GM12878 (cell line): ENCODE measurements at places on chromosomes 6 and 20. TPM values are rescaled to one million over a fixed set of nuclear protein-coding genes. Genes with fewer than 3 reads are reported as not detected.
A peak's percentile ranks its signal among the peaks of the same experiment; 100 is the strongest.

GRCh38 chr20:48687117-48687800, 140.5 kb downstream of the PREX1 start:
- H3K36me3 ChIP-seq = peaks cover 54% of the 10 kb centered on the region
- no peaks in the 10 kb centered on the region for H3K4me1 ChIP-seq
- no peak overlapping the region for H3K27ac ChIP-seq
- no peak for DNase-seq
- no peak overlapping the region for H3K4me3 ChIP-seq

- DNase-seq = no peak
- H3K4me1 ChIP-seq = peaks cover 9% of the 10 kb centered on the region
- no peaks in the 10 kb centered on the region for H3K36me3 ChIP-seq
Observed at GRCh38 chr6:5667737-5668136, 339.0 kb downstream of the NRN1 start.

DNA sequence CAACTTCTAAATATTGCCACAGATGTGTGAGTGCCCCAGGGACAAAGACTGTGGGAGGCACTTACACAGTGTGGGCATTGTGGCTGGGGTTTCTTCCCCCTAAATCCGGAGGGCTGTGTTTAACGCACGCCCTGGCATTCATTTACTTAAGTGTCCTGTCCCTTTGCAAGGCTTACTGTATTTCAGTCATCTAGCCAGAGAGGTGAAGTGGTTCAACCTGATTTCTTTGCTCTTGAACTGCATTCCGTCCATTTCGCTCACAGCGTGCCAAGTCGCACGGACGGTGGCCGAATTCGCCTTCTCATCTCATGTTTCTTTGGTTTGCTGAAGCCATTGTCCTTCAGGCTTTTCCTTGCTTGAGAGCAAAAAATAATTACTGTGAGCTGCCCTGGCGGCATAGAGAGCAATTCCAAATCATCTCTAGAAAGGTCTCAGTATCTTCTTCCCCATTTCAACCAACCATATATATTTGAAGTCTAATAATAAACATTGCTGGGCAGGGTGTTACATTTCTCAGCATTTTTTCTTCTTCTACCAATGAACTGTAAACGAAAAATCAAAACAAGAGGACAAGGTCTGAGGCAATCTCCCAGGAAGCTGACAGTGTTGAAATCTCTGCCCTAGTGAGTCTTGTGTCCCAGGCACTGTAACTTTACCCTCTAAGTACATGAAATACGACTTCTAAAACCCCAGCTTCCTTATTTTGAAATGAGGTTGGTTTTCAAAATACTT, 16.9 kb downstream of the SYTL3 start:
- no peaks in the 10 kb centered on the region for H3K27me3 ChIP-seq
- no peaks in the 10 kb centered on the region for H3K36me3 ChIP-seq
- peaks cover 11% of the 10 kb centered on the region; the same call in 1 of the 2 replicates for H3K4me1 ChIP-seq
- no peak for DNase-seq
- H3K27ac ChIP-seq = no peak overlapping the region

- DNase-seq = no peak
- no peaks in the 10 kb centered on the region for H3K36me3 ChIP-seq
- H3K4me1 ChIP-seq = no peaks in the 10 kb centered on the region
- no peak overlapping the region for H3K4me3 ChIP-seq
- H3K27ac ChIP-seq = no peak overlapping the region
Observed at GRCh38 chr6:161227004-161227960, 46.6 kb downstream of the AGPAT4 start.

GRCh38 chr6:111406200-111406721, 76.8 kb downstream of the REV3L start:
- H3K36me3 ChIP-seq = peaks cover 24% of the 10 kb centered on the region
- peak; percentile 96 for DNase-seq
- H3K4me1 ChIP-seq = peaks cover 28% of the 10 kb centered on the region
- peak overlapping the region; percentile 59 for H3K27ac ChIP-seq
- H3K4me3 ChIP-seq = no peak overlapping the region

GRCh38 chr6:170111141-170111664, 179.7 kb downstream of the DLL1 start:
- no peak overlapping the region for H3K4me3 ChIP-seq
- H3K27ac ChIP-seq = no peak overlapping the region
- no peak for DNase-seq
- no peaks in the 10 kb centered on the region for H3K4me1 ChIP-seq

DNA sequence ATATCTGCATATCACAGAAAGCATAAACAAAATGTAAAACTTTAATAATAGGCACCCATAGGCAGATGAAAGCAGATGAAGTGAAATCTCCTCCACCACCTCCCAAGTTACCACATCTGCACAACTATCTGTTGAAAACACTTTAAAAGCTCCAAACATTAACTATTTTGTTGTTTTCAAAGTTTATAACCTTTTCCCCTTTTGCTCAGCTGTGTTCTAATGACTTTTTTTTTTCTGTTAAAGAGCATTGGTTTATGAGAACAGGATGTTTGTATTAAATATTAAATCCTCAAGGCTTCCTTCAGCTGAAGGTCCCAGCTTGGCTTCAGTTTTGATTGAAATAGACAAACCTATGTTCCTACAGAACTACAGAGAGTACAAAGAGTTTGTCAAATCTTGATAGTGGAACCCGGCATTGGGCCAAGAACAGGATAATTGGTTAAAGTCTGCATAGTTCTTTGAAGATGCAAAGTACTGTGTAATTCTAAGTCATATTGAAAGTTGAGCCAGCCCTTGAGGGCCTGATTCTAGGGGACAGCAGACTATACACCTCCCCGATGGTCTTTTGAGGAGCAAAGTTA, 255.1 kb upstream of the JAG1 start:
- H3K4me3 ChIP-seq = no peak overlapping the region
- H3K36me3 ChIP-seq = no peaks in the 10 kb centered on the region
- H3K4me1 ChIP-seq = no peaks in the 10 kb centered on the region
- DNase-seq = no peak

DNA sequence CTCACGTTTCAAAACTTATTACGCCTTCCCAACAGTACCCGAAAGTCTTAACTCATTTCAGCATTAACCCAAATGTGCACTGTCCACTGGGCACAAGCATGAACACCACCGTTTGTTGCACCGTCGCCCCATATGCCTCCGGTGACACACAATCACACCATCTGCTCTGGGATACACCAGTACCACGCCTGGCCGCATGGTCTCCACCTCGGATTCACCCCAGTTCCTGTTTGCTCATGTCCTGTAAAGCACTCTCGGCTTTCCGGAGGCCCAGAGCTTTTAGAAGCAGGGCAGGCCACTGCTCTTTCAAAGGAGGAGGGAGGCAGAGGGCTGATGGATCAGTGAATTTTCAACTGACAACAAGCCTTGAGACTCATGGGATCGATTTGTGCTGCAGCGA, 1570.0 kb upstream of the DEFB115 start:
- H3K27me3 ChIP-seq = no peaks in the 10 kb centered on the region
- no peak overlapping the region for H3K4me3 ChIP-seq
- no peaks in the 10 kb centered on the region for H3K36me3 ChIP-seq
- no peak overlapping the region for H3K27ac ChIP-seq
- no peaks in the 10 kb centered on the region for H3K4me1 ChIP-seq

GRCh38 chr6:119683031-119683430, 333.5 kb upstream of the MAN1A1 start:
- H3K27me3 ChIP-seq = no peaks in the 10 kb centered on the region
- no peaks in the 10 kb centered on the region for H3K36me3 ChIP-seq
- DNase-seq = no peak

- H3K4me3 ChIP-seq = no peak overlapping the region
- H3K27me3 ChIP-seq = peaks cover 4% of the 10 kb centered on the region
- H3K36me3 ChIP-seq = no peaks in the 10 kb centered on the region
- no peaks in the 10 kb centered on the region for H3K4me1 ChIP-seq
- no peak for DNase-seq
- no peak overlapping the region for H3K27ac ChIP-seq
Observed at GRCh38 chr6:150139533-150139932, 3.3 kb upstream of the PPP1R14C start.

GRCh38 chr6:15023448-15023847, 222.4 kb upstream of the JARID2 start:
- H3K4me1 ChIP-seq = peaks cover 7% of the 10 kb centered on the region
- no peaks in the 10 kb centered on the region for H3K36me3 ChIP-seq
- no peaks in the 10 kb centered on the region for H3K27me3 ChIP-seq
- peak; percentile 94 for DNase-seq
- H3K27ac ChIP-seq = peak overlapping the region; percentile 64

- no peaks in the 10 kb centered on the region for H3K27me3 ChIP-seq
- no peak overlapping the region for H3K4me3 ChIP-seq
- DNase-seq = no peak
- H3K27ac ChIP-seq = no peak overlapping the region
- H3K36me3 ChIP-seq = no peaks in the 10 kb centered on the region
- H3K4me1 ChIP-seq = no peaks in the 10 kb centered on the region
Observed at GRCh38 chr6:54886932-54887584, 40.5 kb downstream of the FAM83B start.

DNA sequence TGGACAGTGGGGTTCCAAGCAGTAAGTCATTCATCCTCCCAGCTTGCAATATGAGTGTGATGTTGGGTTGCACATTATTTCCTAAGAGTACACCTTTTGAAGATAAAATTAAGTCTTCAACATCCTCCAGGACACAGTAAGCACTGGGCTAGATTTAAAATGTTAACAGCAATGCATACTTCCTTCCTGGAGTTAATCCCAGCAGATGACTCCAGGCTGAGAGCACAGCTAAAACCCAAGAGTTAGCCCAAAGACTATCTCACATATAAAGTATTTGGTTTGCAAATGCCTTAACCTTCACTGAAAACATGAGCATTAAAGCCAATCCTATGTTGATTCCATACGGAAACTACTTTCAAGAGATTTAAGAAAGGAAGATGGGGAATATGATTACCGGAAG, 69.2 kb downstream of the SLC23A2 start:
- H3K27me3 ChIP-seq = no peaks in the 10 kb centered on the region
- no peak for DNase-seq
- no peak overlapping the region for H3K4me3 ChIP-seq
- H3K27ac ChIP-seq = no peak overlapping the region

GRCh38 chr6:53159558-53159957, 10.9 kb upstream of the GCM1 start:
- DNase-seq = no peak
- no peaks in the 10 kb centered on the region for H3K4me1 ChIP-seq
- no peaks in the 10 kb centered on the region; the same call in 1 of the 2 replicates for H3K27me3 ChIP-seq
- H3K36me3 ChIP-seq = no peaks in the 10 kb centered on the region
- no peak overlapping the region for H3K27ac ChIP-seq
- H3K4me3 ChIP-seq = no peak overlapping the region

- H3K36me3 ChIP-seq = no peaks in the 10 kb centered on the region
- DNase-seq = no peak
- H3K4me1 ChIP-seq = no peaks in the 10 kb centered on the region
- no peak overlapping the region for H3K27ac ChIP-seq
- H3K4me3 ChIP-seq = no peak overlapping the region
Observed at GRCh38 chr6:73372516-73372915, 2.8 kb upstream of the OOEP start.

DNA sequence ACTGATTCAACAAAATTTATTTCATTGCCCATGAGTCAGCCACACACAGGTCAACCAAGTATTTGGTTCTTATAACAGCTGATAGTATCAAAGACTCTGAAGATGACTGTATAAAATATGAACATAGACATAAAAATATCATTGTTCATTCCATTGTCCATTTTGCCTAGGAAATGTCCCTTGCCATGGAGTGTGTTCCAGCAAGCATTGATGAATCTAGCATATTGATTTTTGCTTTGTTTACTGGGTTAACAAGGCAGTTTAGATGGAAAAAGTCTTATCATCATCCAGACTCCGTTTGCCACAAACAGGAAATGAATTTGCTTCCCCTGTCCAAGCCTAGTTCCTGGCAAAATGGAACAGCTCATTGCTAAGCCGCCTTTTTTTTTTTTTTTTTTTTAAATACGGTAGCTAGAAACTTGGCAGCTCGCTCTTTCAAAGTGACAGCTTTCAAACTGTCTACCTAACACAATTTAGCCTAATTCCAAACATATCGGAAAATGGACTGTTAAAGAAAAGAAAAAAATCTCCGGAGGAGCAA, 7.5 kb downstream of the F13A1 start:
- H3K27me3 ChIP-seq = no peaks in the 10 kb centered on the region
- no peak overlapping the region for H3K27ac ChIP-seq
- H3K4me3 ChIP-seq = no peak overlapping the region
- no peak for DNase-seq
- H3K36me3 ChIP-seq = no peaks in the 10 kb centered on the region

DNA sequence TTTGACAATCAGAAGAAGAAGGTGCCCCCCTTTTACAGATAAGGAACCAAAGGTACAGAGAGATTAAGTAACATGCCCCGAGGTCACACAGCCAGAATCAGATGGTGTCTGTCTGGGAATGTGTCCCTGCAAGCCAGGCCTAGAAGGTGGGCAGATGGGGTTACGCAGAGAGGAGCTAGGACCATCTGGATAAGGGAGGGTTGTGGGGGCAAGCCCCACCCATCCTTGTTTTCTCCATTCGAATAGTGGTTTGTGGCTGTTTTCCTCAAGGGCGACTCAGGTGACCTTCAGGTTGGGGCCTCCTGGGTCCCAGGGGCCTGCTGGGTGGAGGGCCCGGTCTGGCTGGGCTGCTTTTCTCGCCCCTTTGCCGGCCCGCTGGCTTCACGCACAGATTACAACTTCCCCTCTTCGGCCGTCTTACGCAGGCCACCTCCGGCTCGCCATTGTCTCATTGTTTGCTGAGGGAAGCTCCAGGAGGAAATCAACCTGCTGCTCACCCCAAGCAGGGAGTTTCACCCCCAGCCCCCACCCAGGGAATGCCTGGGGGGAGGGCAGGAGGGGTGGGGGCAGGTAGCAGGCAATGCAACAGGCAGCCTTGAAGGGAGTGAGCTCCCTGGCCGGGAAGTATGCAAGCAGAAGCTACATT, 30.8 kb upstream of the CSNK2A1 start:
- H3K27ac ChIP-seq = no peak overlapping the region
- DNase-seq = no peak
- H3K27me3 ChIP-seq = peaks cover 7% of the 10 kb centered on the region
- H3K36me3 ChIP-seq = no peaks in the 10 kb centered on the region
- H3K4me1 ChIP-seq = no peaks in the 10 kb centered on the region
- no peak overlapping the region for H3K4me3 ChIP-seq

LINC00237 gene
- not detected in 2 replicates for total RNA-seq

SLC26A8 gene
- total RNA-seq = 0.35 TPM in 1 of 2 replicates, not detected in the other

FAM209A gene
- 0.41 TPM in 1 of 2 replicates, not detected in the other for total RNA-seq

ELOVL2 gene
- not detected in 2 replicates for total RNA-seq

GABRR1 gene
- not detected in 2 replicates for total RNA-seq

PMEPA1 gene
- total RNA-seq = 0.08 and 0.10 TPM in 2 replicates

ARHGAP40 gene
- total RNA-seq = not detected in 2 replicates
